Nasal cavity respiratory epithelium epithelial cell of viscerocranial mucosa (primary cell): ENCODE measurements at places on chromosomes 2 and 18. TPM values are rescaled to one million over a fixed set of nuclear protein-coding genes. Genes with fewer than 3 reads are reported as not detected.

Gene TLX2
- not detected in 2 replicates for total RNA-seq

Gene VIT
- total RNA-seq = not detected in 2 replicates

Gene LONRF2
- total RNA-seq = under 0.01 TPM in 1 of 2 replicates, not detected in the other

Gene PDCL3
- total RNA-seq = 28.0 and 43.1 TPM in 2 replicates

Gene SLC25A12
- 9.9 and 19.1 TPM in 2 replicates for total RNA-seq

Gene APCDD1
- not detected in 2 replicates for total RNA-seq

Gene AGXT
- total RNA-seq = not detected in 2 replicates

Gene TOGARAM2
- not detected in 2 replicates for total RNA-seq

Gene NTSR2
- total RNA-seq = not detected in 2 replicates

Gene TFPI
- 1.0 and 9.9 TPM in 2 replicates for total RNA-seq

Gene GDF7
- total RNA-seq = under 0.01 TPM in 2 replicates

Gene RRM2
- 0.57 and 1.0 TPM in 2 replicates for total RNA-seq
